Glomerular endothelial cell (primary cell): ENCODE measurements at places on chromosomes 6 and 20. TPM values are rescaled to one million over a fixed set of nuclear protein-coding genes. Genes with fewer than 3 reads are reported as not detected.

The FERMT1 gene
- 1.2 and 3.9 TPM in 2 replicates for total RNA-seq

The SPATS1 gene
- total RNA-seq = not detected in 2 replicates

The IL17A gene
- total RNA-seq = not detected in 2 replicates

The TUBB gene
- total RNA-seq = 842 and 878 TPM in 2 replicates

The MRPL18 gene
- 63.6 and 73.0 TPM in 2 replicates for total RNA-seq

- no peak for DNase-seq
These were observed 18.5 kb downstream of the ATP9A start for GRCh38 chr20:51749674-51750036.

DNA sequence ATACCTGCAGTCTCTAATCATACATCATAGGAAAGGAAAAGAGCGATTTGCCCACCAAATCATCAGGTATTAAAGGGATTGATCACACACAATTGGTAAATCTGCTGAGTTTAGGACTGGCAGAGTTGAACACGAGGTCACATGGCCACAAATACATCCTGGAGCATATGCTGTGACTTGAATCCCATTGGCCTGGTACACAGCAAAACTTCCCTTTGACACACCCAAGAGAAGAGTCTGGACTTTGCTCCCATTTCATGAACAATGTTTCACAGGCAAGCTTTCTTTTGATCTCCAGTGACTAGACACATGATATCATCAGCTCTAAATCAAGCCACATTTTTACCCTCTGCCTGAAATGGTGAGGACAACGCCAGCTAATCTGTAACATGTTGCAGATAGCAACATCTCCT, 117.9 kb downstream of the ISM1 start:
- no peak for DNase-seq

DNA sequence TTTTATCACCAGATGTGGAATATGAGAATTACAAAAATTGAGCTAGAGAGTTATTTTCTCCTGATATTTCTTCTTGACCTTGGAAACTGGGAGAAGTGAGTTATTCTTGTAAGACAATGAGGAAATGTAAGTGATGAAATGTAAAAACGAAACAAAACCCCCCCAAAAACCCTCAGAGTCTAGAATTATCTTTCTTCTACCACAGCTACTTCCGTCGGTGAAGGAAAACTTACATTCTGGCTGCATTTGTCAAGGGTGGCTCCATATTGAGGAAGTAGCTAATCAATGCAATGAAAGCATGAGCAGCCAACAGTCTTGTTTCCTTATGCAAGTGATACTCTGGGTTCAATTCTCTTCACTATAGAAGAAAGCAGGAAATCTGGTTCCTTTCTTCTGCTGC, 661.7 kb upstream of the CITED2 start:
- DNase-seq = no peak

GRCh38 chr6:41663568-41663967, 25.3 kb downstream of the MDFI start:
- no peak for DNase-seq

DNA sequence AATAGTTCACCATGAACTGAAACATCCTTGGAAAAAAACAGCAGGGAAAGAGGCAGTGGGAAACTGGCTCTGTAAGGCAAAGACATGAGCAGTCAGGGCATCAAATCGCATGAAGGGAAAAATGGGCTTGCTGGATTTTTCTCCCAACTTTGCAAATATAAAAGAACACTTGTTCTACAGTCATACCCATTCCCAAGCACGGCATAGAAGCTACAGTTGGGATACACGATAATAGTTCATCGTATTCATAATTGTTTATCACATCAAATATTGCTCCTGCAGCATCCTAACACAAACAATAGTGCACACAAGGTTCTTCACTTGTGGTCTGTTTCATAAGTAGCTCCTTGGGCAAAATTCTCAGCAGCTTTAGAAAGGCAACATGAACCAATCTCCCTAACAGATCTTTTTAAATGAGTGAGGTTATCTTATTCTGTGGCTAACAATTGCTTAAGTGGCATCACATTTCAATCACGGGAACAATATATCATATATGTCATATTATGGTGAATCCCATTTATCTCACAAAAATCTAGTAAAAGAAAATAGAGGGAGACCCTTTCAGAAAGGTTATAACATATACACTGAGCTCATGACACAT, 243.9 kb downstream of the PKHD1 start:
- no peak for DNase-seq

DNA sequence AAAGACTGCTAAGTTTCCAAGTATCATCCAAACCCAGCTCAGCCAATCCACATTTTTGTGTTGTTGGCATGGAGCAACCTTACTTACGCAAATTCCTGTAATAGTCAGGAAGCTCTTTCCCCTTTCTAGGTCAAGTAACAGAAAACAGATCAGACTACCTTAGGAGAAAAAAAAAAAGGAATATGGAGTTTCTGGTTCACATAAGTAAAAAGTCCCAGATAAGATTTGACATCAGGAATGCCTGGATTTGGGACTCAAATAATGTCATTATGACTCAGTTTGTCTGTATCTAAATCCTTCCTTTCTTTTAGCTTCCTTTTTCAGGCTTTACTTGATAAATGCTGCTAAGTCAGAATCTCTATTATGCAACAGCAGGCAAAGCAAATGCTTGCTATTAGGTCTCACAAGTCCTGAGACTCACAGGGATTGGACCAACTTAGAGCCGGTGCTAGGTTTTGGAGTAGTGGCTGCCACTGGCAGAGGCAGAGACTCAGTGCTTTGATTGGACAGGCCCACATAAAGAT, 44.5 kb downstream of the NCOA7 start:
- peak; percentile 62 for DNase-seq

GRCh38 chr6:162092816-162093502, 634.6 kb downstream of the PRKN start:
- no peak for DNase-seq

DNA sequence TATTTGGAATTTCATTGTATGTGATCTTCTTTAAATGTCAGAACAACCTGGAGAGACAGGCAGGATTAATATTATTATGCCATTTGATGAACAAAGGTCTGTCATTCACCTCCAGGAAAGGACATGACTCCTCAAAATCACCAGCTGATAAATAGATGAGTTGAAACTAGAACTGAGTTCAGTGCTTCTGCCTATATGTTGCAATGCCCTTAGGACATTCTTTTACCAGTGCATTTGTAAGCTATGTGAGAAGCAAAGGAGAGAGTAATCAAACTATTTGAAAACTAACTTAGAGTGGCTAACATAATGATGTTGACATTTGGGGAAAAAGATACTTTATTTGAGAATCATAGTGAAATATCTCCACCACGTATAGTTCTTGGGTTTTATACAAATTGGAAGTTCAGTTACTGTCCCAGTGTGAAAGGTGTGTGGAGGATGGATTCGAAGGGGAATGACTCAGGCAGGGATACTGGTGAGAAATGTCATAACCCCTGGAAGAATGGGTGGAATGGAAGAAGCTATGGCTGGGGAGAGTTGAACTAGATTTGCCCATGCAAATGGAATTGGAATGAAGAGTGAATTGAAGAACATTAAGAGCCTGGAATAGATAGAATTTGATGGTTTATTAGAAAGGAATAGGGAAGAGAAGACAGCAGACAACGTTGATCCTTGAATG, 21.5 kb downstream of the PKIB start:
- no peak for DNase-seq

GRCh38 chr6:5261545-5262109, 314 bp downstream of the FARS2 start:
- DNase-seq = no peak

DNA sequence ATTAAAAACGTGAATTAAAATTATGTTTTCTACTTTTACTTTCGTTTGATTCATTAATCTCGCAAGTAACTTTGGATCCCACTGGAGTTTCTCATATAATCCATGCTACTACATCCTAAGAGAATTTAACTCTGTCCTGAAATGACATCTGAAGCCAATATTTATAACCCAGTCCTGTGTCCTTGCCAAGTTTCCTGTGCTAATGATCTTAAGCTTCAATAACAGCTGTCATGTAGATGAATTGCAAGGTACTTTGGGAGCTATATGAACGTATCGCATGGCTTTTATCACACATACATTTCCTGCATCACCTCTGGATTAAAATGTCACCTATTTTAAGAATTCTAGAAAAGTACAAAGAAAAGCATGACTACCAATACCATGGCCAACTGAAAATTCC, 833.8 kb upstream of the CITED2 start:
- DNase-seq = no peak

- no peak for DNase-seq
These were observed 47.9 kb downstream of the CEP57L1 start for GRCh38 chr6:109143191-109143590.

DNA sequence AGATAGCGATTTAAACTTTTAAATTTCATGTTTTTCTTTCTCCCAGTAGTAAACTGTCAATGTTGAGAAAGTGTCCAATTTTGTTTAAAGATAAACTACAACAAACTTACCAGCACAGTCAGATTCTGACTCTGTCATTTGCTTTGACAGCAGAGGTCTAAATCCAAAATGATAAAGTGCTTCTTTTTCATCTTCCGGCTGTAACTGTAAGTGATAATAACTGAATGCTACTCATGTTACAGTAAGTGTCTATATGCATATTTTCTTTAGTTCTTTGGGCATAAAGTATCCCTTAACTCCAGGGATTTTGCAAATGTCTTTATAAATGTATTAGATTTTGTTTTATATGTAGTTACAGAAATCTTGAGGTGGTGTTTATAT, 610.4 kb downstream of the RFPL4B start:
- no peak for DNase-seq

GRCh38 chr20:2103461-2104153, 2.0 kb downstream of the STK35 start:
- DNase-seq = no peak

- no peak for DNase-seq
These were observed 29.4 kb downstream of the SDCBP2 start for GRCh38 chr20:1299522-1299921.

DNA sequence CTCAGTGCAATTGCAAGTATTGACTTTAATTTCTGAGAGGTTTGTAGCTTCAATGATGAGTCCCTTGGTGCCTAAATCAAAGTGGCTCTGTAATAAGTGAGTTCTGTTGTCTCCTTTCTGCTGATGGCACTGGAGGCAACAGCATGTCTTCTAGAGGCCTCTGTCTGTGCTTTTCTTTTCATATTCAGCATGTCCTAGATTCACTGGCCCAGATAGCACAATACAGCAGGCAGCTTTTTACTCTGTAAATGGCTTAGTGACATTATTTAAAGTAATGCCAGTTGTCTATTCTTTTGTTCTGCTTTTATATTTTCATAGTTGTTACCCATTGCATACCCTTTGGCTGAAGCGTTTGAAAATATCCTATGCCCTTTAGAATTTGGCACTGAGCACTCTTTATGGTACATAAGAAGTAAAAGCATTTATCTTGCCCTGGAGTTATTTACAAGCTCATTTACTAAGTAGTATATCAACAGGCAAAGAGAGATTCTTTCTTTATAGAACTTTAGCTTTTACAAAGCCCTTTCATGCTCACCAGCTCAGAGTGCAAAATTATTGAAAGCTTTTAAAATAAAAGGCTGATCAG, 271.5 kb upstream of the KCNQ5 start:
- DNase-seq = no peak
